ENCODE measurements at places on chromosomes 12 and 14.

- DNase-seq, result no peak
These were observed 19.5 kb upstream of the PPFIBP1 start for GRCh38 chr12:27504507-27504906.

GRCh38 chr14:24441904-24442239 lies 704 bp downstream of the SDR39U1 start:
- DNase-seq, result no peak

DNA sequence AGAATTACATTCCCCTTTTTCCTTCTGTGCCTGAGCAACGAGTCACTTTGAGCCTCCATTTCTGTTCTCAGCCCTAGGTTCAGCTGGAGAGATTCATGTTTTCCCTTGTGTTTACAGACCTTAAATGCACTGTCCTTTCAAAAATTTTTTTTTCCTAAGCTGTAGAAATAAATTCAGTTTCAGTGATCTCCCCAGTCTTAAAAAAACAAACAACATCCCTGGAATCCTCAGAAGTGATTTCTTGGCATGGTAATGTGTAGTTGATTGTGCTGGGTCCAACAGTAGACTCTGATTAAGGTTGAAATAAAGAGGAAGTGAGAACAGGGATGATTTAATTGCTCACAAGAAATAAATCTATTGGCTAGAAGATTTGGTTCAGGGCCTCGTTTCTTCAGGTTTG lies 89.3 kb downstream of the NTN4 start:
- DNase-seq, result no peak

DNA sequence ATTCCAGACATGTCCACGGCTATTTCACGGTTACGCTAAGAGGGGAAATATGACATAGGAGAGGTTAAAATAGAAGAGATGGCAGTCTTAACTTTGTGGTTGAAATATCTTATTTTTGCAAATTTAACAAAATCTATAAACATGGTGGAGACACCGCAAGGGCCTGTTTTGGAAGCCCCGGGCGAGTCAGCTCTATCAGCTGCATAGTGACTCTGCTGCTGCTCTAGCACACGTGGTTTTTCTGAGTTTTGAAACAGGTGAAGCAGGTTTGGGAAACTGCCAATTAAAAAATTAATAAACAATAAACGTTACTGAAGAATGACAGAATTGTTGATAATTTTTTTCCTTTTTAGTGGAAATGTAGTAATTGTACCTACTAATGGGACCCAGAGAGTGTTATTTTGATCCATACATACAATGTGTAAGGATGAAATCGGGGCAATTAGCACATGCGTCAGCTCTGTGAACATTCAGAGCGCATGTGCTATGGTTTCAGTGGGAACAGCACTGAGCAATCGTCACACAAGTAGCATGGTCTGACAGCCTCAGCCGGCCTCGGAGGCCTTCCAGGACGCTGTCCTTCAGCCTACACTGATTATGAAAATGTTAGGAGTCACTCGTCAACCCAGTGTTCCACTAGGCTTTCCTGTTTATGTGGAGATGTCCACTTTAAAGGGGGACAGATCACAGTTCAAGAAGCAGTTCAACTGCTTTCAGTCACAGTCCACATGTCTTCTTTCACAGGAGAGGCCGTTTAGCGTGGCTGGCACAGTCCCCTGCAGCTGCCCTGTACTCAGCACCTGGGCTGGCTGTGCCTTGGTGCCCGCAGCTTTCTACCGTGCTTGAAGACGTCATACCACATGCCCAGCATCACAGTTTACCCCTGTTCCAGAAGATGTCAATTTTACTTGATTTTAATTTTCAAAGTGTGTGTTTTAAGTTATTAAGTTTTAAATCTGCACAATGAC lies 51.8 kb downstream of the MOK start:
- no peak for DNase-seq

DNA sequence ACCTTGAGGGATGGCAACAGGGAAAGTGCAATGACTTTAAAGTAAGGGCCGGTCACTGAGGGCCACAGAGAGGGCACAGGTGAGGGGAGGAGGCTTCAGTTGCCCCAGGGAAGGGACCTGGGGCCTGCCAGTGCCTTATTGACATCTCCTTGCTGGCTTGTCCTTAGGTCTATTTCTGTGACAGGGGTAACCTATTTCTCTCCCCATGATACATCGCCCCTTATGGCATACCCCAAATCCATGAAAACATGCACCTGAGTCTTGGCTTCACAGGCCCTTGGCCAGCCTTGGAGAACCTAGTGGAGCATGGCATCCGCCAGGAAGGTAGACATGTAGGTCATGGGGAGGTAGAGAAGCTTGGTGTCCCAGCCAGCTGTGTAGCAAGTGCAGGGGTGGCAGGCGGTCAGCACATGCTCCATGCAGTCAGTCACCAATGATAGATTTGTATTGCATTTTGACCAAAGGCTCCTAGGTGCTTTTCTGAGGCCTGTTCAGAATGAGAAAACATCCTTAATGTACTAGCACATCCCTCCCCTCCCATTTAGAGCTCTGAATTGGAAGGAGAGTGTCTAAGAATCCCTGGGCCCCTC lies 23.6 kb upstream of the RDH16 start:
- no peak for DNase-seq

DNA sequence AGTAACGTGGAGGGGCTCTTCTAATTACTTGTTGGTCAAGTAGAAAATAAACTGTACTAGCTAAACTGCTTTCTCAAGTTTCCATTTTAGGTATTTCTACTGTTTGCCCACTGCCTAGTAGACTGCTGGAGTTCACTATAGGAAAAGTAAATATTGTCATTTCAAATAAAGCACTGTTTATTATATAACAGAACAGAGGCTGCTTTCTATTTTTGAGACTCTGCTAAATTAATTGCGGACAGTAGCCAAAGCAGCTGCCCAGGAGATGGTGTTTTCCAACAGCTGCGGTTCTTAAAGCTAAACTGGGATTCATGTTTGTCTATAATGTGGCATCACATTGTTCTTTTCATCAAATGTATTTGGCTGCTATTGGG lies 15.9 kb upstream of the SIX1 start:
- no peak for DNase-seq
